ENCODE measurements at places on chromosomes 3 and 15. TPM values are rescaled to one million over a fixed set of nuclear protein-coding genes. Genes with fewer than 3 reads are reported as not detected.

DNA sequence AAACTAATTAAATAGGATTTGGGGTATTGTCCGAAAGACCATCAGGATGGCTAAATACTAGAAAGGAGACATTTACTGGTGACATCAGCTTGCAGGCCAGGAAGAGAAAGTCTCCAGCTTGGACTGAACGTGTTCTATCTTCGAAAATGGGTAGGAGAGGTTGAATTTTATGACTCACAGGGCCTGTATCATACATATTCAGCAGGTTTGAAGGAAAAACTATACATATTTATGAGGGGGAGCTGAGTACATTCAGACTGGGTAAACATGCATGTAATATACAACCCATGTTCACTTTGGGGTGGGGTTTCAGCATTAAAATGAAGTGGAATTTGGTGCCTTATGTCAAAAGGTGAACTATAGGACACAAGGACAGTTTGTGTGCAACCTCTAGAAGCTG is 129.3 kb upstream of the CRBN start:
- no peaks in the 10 kb centered on the region for H3K27me3 ChIP-seq
- H3K36me3 ChIP-seq: no peaks in the 10 kb centered on the region
- H3K27ac ChIP-seq: no peak overlapping the region

GRCh38 chr3:124628863-124629262 is 101.4 kb upstream of the UMPS start:
- H3K36me3 ChIP-seq: no peaks in the 10 kb centered on the region
- H3K4me3 ChIP-seq: no peak overlapping the region
- H3K27me3 ChIP-seq: no peaks in the 10 kb centered on the region

Gene SRGAP3
- polyA plus RNA-seq: 0.87 TPM

Gene RBP2
- not detected for polyA plus RNA-seq

Gene CLRN1
- not detected for polyA plus RNA-seq

Gene GOLGA6A
- polyA plus RNA-seq: not detected

Gene CMTM8
- 0.94 TPM for polyA plus RNA-seq

Gene ZNF501
- 0.08 TPM for polyA plus RNA-seq

Gene RTP3
- not detected for polyA plus RNA-seq

All from CD14-positive monocyte (primary cell).